ENCODE measurements at places on chromosomes 1 and 21. TPM values are rescaled to one million over a fixed set of nuclear protein-coding genes. Genes with fewer than 3 reads are reported as not detected.

STIL gene
- total RNA-seq = 9.6 TPM

CCDC181 gene
- 0.37 TPM for total RNA-seq

CNKSR1 gene
- total RNA-seq = not detected

KRTAP21-2 gene
- total RNA-seq = not detected

MEGF6 gene
- total RNA-seq = 1.1 TPM

OLIG2 gene
- total RNA-seq = not detected

LCE1E gene
- 0.37 TPM for total RNA-seq

MTX1 gene
- 40.7 TPM for total RNA-seq

TIPRL gene
- 31.3 TPM for total RNA-seq
